ENCODE measurements at places on chromosomes 2 and 18.

DNA sequence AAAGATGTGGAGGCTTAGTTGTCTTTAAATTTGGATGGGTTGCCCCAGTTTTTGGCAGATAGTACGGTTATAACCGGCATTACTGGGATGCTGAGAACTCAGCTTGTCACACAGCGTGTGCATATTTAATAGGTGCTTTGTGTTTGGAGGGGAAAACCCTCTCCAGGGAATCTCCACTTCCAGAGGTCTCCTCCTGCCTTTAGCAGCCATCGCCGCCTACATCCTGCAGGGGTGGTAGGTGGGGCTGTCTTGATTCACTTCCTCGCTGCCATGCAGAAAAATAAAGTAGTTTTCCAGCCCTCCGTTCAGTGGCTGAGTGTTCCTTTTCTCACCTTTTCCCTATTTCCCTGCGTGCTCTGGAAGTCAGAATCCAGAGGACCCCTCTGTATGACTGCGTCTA is 76.4 kb downstream of the ITGB1BP1 start:
- no peak for DNase-seq

- DNase-seq: no peak
Measured at GRCh38 chr2:109188898-109189297, 59.9 kb downstream of the SH3RF3 start.

DNA sequence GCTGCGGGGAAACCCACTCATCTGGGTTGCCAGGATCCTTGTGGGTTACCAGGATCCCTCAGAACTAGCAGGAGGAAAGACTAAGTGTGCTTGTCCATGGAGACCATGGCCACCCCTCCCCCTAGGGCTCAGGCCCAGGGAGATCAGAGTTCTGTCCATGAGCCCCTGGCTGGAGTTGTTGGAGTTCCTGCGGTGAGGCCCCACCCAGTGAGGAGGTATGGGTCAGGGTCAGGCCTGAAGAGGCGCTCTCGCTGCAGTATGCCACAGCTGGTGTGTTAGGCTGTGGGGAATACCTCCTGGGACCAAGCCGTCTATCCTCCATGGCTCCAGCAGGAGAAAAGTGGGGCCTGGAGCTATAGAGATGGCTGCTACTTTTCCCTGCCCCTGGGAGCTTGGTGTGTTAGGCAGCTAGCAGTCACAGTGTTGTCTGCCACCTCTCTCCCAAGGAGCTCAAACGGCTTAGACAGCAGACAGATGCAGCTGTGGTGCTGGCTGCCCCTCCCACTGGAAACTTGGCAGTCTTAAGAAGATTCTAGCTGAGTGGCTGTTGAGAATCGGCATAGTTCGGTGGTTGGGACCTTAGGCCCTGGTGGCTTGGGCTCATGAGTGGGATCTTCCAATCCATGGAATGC is 240.3 kb upstream of the CELF4 start:
- no peak for DNase-seq

- DNase-seq: no peak
Measured at GRCh38 chr2:14517731-14518130, 114.8 kb upstream of the LRATD1 start.

DNA sequence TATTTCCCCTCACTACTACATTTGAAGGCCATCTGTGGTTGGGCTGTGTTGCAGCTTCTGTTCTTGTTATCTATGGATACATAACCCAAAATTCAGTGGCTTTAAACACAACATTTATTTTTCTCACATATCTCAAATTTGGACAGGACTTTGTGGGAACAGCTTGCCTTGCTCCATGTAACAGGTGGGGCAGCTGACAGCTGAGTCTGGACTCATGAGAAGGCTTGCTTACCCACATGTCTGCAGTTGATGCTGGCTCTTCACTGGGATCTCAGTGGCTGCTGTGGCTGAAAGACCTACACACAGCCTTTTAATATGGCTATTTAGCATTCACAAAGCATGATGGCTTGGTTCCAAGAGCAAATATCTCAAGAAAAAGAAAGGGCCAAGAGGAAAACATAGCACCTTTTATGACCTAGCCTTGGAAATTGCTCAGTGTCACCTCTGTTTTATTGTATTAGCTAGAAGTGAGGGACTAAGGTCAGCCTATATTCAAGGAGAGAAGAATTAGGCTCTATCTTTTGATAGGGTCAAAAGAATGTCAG is 296.8 kb upstream of the ZNF521 start:
- DNase-seq: no peak

GRCh38 chr2:67528320-67528719 is 131.2 kb downstream of the ETAA1 start:
- no peak for DNase-seq

DNA sequence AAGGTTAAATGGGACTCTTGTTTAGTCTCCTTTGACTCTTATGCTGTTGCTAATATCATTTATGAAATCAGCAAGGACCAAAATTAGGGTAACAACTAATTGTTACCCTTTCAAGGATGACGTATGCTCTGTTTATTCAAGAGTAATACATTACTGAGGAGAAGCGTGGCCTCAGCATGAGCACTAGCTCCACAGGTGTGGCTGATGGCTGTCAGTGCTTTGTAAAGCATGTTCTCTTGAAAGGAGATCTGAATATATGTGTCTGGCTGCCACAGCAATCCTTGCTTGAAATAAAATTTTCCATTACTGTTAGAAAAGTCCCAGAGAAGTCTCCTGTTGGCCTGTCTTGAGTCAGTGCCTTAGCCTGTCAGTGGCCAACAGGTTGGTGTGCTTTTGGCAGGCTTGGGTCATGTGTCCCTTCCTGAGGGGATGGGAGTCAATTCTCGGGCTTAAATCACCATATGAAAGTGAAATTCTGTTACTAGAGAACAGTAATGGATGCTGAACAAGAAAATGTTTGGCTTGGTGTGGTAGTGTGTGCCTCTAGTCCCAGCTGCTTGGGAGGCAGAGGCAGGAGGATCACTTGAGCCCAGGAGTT is 32.7 kb downstream of the ABI2 start:
- DNase-seq: no peak

DNA sequence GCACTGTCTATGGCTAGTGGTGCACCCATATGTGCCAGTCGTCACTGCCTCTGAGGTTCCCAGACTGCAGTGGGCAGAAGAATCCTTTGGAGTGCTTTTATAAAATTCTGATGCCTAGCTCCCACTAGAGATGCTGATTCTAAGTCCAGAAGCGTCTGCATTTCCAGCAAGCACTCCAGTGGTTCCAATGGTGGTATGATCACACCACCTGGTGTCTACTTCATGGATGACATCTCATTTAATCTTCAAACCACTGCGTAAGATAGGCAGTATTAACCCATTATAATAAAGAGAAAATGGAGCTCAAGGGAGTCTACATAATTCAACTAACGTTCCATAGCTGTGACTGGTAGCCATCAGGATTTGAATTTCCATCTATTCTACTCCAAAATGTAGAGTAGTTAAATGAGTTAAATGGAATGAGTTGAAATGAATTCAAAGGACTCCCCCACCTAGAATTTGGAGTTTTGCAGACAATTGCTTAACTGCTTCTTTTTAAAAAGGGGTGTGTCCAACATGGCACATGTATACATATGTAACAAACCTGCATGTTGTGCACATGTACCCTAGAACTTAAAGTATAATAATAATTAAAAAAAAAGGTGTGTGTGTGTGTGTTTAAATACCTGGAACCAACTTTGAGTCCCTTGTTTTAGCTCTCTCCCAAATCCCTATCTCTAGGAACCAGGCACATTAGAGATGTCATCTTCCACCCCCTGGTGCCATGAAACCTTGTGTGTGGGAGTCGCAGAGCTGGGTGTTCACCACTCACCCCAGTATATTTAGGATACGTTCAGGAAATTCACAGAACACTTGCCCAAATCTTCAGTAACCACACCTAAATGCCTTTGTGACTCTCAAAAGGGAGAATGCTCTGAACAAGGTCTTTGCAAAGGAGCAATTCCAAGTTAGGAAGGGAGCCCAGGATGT is 14.1 kb downstream of the LAMA3 start:
- DNase-seq: peak; percentile 48

DNA sequence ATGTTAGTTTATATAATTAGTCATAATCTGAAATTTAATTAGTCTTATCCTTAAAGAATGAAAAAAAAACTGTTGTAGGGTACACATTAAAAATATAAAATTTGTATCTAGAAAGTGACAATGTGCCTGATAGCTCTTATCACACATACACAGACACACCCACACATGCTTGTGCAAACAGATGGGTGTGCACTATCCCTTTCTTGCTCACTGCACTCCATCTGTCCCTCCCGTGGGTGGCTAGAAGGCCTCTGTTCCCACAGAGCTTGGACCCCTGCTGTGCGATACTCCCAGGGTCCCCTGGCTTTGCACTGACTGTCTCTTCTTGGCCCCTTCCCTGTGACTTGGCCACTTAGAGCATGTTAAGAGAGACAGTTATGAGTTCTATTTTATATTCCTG is 123.9 kb upstream of the ACKR3 start:
- DNase-seq: no peak

DNA sequence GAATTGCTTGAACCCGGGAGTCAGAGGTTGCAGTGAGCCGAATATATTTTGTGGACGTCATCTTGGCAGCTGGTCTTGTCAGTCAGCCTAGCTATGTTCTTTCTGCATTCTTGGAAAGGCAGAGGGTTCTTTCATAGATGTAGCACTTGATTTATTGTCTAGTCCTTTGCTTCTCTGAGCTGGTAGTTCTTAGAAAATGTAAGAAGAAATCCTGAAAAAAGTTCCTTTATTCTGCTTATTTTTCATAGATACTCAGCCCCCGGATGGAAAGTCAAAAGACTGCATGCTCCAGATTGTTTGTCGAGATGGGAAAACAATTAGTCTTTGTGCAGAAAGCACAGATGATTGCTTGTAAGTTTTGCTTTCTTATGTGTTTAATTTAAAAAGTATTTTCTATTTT is 21.3 kb downstream of the PLEKHB2 start:
- no peak for DNase-seq

GRCh38 chr18:69387186-69387585 is 13.5 kb upstream of the DOK6 start:
- no peak for DNase-seq

DNA sequence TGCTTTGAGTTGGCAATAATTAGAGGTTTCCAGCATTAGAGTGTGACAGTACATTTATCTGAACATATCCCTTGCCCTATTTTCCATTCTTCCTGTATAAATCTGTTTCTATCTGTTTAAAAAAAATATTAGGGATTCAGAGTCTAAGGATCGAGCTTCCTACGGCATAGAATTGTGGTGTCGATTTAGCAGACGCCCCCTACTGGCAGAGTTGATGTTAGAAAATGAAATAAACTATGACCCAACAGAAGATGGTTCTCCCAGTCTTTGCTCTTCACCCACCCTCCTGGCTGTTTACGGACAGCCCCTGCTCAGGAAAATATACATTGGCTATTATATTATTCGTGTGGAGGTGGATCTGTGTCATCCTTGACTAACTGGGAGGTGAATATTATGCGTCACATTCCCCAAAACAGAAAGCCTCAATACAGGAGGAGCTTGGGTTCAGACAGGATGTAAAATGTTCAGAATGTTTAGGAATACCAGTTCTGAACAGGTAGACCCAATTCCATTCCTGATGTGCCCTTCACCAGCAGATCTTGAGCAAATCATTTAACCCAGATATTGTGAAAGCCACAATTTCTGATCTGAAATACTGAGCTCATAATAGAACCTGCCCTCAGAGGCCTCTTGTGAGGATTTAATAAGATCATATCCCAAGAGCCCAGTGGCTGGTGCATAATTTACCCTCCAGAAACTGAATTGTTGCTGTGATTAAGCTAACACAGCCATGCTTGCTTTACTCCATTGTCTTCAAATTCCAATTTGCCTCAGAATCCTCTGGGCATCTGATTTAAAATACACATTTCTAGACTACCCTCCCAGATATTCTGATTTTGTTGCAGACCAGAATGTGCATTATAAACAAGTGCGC is 10.8 kb upstream of the ERMN start:
- DNase-seq: no peak

GRCh38 chr2:28219758-28220368 is 172.8 kb upstream of the FOSL2 start:
- DNase-seq: no peak

DNA sequence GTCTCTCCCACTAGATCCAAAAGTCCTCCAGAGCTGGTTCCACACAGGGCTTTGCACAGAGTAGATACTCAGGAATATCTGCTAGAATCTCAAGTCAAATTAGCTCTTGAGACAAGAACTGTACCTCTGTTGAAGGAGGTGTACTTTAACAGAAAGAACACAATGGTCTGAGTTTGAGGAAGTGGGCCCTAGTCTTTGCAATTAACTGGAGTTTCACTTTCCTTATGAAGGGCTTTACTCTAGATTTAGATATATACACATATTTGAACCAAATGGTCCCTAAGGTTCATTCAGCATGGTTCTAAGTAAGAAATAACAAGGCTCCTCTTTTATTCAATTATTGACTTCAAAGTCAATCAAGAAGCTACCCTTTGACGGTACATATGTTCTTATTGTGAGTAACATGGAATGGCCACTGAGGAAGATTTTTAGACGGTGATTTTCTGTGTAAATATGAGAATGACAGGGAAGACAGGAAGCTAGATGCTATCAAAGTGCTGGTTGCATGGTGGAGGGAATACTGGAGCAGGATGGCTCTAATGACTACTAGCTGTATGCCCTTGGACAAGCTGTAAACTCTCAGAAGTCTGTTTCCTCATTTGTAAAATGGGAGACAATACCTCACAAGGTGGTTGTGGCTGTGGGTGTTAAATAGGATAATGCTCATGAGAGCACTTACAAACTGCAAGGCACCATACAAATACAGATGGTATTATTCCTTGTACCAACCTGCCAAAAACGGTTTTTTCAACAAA is 73.5 kb upstream of the SERTAD2 start:
- peak; percentile 39 for DNase-seq

- DNase-seq: no peak
Measured at GRCh38 chr18:45847119-45847518, 21.6 kb downstream of the SIGLEC15 start.

DNA sequence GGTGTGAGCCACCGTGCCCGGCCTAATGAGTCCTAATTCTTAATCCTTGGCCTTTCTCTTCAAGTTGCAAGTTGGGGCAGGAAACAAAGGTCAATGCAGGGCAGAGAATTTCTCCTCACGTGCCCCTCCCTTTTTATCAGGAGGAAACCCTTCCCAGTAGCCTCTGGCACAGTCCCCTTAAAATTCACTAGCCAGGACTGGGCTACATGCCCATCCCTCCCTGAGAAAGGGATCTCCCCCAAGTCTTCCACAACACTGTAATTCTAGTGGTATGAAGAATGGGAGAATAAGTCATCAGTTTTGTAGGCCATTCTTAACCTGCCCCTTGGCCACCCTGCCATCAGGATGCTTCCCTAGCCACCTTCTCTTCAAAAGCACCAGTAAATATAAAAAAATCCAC is 42.2 kb downstream of the ARID5A start:
- DNase-seq: no peak

DNA sequence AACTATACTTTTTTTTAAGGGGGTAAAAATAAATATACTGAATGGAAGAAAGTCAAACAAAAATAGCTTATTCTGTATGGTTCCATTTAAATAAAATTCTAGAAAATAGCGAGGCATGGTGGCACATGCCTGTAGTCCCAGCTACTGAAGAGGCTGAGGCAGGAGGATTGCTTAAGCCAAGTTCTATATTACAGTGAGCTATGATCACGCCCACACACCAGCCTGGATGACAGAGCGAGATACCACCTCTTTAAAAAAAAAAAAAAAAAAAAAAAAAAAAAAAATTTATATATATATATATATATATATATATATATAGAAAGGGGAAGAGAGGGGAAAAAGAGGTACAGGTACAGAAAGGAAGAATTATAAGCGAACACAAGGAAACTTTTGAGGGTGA is 77.7 kb downstream of the MEMO1 start:
- DNase-seq: no peak
